Activated CD4-positive, alpha-beta T cell treated with anti-CD3 and anti-CD28 coated beads for 1 hour (primary cell): ENCODE measurements at places on chromosomes 5 and 9.

DNA sequence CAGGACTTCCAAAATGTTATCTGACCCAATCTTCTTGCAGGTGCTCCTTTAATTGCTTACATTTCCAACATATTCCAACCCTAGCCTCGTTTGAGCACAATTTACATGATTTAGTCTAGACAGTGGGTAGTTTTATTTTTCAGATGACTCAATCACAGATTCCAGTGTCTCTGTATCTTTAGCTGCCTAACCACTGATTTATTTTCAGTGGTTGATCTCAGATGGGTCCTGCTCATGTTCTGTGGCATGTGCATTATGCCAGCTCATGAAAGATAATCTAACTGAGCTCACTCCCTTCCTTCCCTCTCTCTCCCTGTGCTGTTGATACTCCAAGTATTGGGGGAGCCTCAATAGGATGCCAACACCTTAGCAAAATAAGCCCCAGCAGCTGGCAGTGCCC, 106.1 kb upstream of the ICE1 start:
- DNase-seq = no peak

GRCh38 chr5:101505891-101506570, 602.9 kb upstream of the ST8SIA4 start:
- no peak for DNase-seq

DNA sequence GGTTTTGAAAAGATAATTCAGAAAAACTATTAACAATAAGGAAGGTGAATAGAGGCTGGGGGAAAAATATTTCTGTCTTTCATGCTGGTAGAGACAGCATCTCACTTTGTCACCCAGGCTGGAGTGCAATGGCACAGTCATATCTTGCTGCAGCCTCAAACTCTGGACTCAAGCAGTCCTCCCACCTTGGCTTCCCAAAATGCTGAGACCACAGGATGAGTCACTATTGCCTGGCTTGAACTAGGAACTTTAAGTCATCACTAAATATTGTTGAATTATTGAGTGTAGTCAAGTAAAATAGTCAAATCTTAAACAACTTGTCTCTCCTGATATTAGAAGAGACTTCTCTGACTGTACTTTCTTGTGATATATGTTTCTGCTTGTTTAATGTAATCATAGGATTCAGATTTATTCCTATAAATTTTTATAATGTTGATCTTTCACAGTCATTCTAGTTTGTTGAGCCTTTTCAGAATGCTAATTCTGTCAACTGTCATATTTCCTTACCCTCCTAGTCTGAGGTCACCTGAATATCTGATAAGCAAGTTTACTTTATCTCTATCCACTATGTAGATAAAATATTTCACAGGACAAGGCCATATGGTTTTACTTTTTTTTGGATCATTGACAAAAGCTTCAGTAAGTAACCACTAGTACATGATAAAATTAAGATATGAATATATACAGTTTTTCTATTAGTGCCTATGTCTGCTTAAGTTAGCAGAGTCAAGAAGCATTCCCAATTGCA, 1696.5 kb downstream of the MAT2B start:
- DNase-seq = no peak

DNA sequence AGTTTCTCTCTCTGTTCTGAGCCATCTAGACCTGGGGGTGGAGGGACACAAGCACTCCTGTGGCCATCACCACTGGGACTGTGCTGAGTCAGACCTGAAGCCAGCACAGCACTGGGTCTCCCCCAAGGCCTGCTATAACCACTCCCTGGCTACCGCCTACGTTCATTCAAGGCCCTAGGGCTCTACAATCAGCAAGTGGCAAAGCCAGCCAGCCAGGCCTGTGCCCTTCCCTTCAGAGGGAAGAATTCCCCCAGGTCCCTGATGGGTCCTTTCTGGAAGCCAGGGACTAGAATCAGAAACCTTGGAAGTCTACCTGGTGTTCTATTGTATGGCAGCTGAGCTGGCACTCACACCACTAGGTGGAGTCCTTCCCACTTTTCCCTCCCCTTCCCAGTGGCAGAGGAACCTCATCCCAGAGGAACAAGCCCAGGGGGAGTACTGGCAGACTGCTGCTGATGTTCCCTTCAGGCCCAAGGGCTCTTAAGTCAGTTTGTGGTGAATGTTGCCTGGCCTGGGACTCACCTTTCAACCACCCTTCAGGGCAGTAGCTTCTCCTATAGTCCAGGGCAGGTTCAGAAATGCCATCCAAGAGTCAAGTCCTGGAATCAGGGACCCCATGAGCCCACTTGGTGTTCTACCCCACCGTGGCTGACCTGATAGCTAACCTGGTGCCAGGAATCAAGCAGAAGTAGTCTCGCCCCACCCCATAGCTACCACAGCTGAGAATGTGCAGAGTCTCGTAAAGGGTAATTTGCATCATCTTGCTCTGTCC, 20.0 kb downstream of the JMY start:
- no peak for DNase-seq

DNA sequence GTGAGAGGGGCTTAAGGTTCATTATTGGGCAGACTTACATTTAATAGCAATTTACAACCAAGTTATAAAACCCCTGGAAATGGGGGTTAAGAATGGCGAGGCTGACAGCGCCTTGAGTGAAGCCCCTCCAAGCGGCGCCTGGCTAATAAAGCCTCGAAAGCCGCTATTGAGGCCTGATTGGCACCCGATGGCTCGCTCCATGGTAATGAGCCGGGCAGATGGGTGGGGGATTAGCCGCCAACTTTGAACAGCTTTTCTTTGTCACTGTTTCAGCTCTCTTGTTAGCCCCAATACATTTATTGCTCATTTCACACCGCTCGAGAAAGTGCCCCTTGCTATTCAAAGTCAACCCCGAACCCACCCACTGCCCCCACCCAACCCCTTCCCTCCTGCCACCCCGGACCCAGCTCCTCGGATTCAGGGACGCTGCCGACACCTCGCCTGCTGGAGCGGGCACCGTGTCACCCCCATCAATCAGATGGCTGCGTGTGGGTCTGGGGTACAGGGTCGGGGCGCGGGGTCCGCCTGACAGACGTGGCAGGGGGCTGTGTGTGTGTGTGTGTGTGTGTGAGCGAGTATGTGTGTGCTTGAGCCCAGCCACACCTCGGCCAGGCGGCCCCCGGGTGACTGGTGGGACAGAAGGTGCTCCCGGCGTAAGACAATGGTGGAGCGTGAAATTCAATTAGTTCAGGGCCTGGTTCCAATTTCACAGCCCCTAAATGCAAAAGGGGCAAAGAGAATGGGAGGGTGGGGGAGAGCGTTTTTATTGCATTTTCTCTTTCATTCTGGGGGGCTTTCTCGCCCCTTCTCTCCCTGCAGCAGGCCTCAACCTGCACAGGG, 34.2 kb downstream of the ASS1 start:
- DNase-seq = no peak

DNA sequence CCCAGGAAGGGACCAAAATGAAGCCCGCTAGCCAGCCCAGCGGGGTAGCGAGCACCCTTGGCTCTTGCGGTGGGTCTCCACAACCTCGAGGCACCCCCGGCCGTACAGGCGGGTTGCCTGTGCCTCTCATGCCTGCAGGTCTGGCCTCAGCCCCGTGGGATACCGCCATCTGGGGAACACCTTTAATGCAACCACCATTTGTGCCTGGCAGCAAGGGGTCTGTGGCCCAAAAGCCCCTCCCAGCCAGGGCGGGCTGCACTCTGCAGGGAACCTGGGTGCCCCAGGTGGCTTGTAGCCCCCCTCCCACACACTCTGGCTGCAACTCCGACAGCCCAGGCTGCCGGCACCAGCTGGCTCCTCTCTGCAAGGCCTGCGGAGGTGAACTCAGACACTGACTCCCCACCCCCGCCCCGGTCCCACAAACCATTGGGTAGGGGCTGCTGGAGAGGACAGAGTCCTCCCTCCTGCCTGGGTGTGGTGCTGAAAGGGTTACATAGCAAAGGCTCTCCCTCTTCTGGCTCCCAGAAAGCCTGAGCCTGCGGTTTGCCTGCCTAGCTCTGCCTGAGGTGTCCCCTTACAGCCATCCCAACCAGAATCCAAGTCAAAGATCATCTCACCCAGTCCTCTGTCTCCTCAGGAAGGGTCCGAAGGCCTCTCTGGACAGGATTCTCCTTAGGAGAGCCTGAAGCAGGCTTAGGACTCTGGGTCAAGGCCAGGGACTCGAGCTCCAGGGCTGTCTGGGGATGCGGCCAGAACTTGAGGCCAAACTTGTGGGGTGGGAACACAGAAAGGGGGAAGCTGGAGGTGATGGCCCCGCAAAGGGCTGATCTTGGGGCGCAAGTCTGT, 109.4 kb downstream of the PSD2 start:
- no peak for DNase-seq

DNA sequence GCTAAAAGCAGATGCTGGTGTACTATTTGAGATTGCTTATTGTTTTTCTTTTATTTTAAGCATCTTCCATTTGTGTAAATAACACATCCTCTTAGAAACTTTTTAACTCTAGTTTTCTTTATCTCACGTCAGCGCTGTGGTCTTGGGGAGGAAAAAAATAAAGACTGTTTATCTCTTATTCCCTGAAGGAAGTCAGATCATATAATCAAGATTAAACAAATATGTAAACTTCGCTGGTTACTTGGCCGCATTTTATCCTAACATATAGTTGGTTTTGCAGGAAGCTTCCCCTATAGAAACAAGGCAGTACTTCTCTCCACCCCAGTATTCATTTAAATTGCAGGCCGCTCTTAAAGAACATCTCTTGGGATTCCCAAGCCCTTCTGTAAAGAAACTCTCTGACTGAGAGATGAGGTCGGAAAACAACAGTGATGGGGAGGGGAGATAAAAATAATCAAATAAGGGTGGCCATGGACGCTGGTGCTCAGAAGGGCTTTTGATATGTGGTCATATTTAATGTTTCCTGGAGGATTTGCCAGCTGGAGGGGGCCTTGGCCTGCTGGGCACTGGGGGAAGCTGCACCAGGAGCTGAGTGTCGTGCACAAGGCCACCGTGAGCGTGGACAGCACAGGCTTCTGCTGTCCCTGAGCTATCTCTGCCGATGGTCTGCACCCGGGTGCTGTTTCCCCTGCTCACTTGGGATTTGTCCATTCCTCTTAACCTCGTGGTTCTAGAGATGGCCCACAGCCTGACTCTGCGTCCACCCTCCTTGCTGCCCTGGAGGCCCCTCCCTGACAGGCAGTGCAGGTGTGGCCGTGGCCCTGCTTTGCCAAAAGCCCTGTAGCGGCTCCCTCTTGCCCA, 23.8 kb downstream of the NEURL1B start:
- DNase-seq = no peak

- DNase-seq = no peak
Measured at GRCh38 chr5:129858131-129858675, 46.1 kb upstream of the CHSY3 start.

GRCh38 chr5:125043781-125044391, 297.4 kb upstream of the ZNF608 start:
- no peak for DNase-seq

GRCh38 chr5:56677690-56678305, 137.6 kb upstream of the MAP3K1 start:
- DNase-seq = no peak

DNA sequence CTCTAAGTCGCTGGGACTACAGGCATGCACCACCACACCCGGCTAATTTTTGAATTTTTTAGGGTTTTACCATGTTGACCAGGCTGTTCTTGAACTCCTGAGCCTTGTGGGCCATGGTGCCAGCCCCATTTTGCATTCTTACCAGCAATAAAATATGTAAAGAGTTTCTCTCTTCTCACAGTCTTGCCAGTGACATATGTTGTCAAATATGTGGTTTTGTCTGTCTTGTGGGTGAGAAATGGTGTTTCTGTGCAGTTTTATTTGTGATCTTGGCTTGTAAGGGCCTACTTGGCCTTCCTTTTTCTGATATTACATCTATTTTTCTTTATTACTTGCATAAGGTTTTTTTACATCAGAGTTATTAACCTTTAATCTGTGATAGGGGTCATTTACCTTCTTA, 47.1 kb downstream of the SPIN1 start:
- no peak for DNase-seq

DNA sequence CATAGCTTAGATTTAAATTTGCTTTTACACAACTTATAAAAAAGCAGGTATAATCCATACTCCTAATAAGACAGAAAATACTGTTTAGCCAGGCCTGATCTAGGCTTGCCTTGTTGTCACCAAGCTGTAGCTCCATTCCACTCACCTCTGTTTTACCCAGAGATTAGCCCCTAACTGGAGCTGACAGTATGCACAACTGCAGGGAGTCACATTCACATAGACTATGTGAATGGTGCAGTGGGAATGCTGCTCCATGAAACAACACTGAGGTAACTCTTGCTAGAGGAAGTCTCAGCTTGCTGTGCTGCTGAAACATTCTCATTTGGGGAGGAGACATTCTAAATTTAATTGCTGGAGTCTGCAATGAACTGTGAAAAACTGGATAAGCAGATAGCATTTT, 209.1 kb downstream of the TMEM232 start:
- DNase-seq = no peak

- DNase-seq = no peak
Measured at GRCh38 chr9:125600194-125600593, 106.8 kb downstream of the MAPKAP1 start.

GRCh38 chr9:127138444-127138843, 16.0 kb upstream of the ANGPTL2 start:
- DNase-seq = no peak

DNA sequence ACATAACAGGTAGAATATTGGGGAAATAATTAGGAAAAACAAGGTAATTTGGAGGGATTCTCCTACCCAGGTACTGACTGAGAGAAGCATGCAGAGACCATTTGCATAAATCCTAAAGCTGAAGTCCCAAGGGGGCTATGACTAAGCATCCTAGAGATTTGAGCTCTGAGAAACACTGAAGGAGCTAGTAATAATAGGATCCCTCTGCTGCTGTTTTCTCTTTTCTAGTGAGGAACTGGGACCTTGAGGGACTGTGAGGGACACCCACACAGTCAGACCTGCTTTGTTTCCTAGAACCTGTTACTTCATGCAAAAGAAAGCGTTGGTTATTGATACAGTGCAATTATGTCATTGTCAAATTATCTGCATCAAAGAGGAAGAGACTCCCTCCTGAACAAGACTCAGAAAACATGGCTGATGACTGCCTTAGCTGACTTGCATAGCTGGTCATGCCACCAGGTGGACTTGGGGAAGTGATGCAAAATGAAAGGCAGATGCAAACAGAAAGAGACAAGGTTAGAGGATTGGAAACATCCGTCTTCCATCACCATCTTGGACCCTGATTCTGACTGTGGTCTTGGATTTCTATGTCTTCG, 335.4 kb downstream of the NTRK2 start:
- no peak for DNase-seq

DNA sequence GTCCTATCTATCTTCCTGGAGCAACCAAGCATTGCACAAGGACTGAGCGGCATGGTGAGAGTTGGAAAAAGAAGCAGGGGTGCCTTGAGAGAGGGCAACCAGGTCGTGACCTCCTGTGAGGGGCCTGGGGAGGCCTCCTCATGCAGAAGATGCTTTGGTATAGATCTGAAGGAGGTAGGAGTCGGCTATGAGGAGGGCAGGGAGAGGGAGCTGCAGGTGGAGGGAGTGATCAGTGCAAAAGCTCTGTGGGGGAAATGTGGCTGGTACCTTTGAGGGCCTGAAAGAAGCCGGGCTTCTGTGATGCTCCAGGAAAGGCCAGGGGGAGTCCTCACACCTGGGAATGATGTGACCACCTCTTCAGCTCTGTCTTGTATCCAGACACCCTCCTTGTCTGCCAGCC, 3.6 kb upstream of the SLC25A48 start:
- DNase-seq = no peak

GRCh38 chr9:12212860-12213259, 480.3 kb upstream of the TYRP1 start:
- no peak for DNase-seq
